IPS DF 6.9 (cell line): ENCODE measurements at places on chromosomes 3 and 15.
A peak's percentile ranks its signal among the peaks of the same experiment; 100 is the strongest.

GRCh38 chr3:169618894-169619792 is 44.4 kb downstream of the MECOM start:
- no peak for DNase-seq

- DNase-seq, result peak; percentile 84
These were observed 92.7 kb upstream of the GOLGA6L4 start for GRCh38 chr15:84142888-84143337.

DNA sequence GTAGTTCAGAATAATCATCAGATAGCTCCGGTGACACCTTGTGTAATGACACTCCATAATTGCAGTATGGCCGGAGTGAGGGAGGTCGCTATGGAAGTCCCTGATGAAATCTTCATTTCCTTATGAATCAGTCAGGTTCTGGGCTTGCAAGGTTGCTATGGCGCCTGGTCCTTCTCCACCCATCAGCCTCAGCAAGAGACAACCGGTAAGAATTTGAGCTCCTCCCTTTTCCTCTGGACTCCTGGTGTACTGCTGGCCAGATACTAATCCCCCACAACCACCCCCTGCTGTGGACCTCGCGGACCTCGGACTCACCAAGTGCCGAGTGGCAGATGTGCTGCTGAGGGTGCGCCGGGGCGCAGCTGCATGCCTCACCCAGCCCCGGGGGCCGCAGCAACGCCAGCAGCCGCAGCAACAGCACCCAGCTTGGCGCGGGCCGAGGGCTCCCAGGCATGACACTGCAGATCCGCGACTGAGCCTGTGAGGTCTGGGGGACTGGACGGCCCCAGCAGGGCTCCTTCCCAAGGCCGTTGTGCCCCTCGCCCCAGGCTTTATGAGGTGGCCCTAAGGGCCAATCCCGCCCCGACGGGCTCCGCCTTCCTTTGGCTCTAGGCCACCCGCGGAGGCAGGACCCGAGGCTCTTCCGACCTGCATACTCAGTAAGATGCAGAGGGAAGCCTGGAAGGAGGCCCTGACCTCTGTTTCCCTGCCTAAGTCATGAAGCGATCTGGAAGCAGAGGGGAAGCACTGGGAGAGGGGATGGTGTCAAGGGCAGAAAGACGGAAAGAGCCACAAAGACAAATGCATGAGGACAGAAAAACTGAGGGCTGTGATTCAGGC is at the start of gene TIMP4:
Gene TIMP4 (minus strand): TSS at position 526 of the 840 bp plus-strand sequence. CDS start 72 bp downstream, at position 454.
- DNase-seq, result no peak

DNA sequence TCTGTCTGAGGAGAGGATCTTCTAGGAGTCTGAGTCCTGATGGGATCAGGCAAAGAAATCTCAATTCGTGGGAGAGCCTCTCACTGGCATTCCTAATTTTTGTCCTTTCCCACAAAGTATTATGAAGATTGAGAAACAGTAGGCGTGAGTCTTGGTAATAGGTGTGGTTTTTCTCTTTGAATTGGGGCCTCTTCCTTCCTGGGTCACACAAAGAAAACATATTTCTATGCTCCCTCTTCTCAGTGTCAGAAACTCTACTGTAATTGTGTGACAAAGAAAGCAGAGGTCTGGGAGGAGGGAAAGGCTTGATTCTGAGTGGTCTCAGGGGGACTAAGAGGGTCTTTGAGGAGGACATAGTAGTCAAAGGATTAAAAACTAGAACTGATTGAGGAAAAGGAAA is 6.0 kb downstream of the GABRR3 start:
- DNase-seq, result no peak

GRCh38 chr15:57552678-57553334 is 38.9 kb upstream of the MYZAP start:
- no peak for DNase-seq

- no peak for DNase-seq
These were observed 187.4 kb upstream of the SLC2A2 start for GRCh38 chr3:171213907-171214306.

- no peak for DNase-seq
These were observed 22.7 kb downstream of the ABI3BP start for GRCh38 chr3:100970477-100970990.

- no peak for DNase-seq
These were observed 377.2 kb upstream of the CFAP20DC start for GRCh38 chr3:59426821-59427565.

DNA sequence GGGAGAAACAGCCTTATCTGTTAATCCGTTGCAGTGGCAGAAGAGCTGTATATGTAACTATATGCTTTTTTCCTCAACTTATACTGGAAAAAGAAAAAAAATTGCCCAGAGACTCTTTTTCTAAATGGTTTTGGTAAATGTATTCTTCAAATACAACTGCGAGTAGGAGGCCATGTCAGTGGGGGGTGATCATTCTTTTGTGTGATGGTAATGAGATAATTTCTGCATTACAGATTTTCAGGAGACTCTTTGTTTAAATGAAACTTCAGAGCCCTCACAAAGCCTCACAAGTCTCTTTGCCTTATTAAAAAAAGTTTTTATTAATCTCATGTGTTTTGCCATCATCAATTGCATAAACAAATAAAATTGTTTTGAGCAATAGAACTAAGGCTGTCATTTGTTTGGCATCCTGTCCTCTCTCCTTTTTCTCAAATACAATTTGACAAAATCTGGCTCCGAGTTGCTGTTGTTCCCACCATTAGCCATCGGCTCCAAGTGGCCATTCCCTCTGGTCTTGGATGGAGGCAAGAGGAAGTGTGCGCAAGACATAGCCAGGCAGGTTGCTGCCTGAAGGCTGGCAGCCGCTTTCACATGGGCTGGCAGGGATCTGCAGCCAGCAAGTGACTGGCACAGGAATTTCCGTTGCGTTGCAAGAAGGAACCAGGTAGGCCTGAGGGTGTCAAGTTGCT is 116.7 kb downstream of the FNDC3B start:
- no peak for DNase-seq

- no peak for DNase-seq
These were observed 614.8 kb upstream of the ZNF717 start for GRCh38 chr3:76400141-76400540.

GRCh38 chr3:182027366-182027765 is 315.6 kb downstream of the SOX2 start:
- DNase-seq, result no peak

DNA sequence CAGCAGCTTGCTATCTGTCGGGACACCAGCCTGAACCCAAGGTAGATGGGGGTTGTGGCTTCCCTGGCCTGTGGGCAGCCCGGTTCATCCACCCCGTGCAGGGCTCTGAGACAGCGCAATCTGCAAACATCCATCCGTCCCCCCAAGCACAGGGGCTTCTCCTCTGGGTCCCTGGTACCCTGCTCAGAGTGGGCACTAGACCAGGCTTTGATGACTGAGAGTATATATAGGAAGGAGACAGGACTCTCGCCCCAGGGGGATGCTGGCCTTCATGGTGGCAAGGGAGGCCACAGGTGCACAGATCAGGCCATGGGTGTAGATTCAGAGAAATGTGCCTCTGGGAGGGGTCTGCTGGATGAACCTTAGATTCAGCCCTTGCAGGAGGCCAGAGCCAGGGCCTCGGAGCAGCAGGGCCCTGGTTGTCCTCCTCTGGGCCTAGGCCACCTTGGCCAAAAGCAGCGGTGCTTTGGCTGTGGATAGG is 40.3 kb downstream of the CFAP100 start:
- no peak for DNase-seq
